ENCODE measurements at places on chromosomes 7 and 10.

GRCh38 chr10:30062582-30062981 lies 3.2 kb upstream of the JCAD start:
- DNase-seq = no peak

GRCh38 chr7:87128861-87129267 lies 23.4 kb upstream of the DMTF1 start:
- no peak for DNase-seq

DNA sequence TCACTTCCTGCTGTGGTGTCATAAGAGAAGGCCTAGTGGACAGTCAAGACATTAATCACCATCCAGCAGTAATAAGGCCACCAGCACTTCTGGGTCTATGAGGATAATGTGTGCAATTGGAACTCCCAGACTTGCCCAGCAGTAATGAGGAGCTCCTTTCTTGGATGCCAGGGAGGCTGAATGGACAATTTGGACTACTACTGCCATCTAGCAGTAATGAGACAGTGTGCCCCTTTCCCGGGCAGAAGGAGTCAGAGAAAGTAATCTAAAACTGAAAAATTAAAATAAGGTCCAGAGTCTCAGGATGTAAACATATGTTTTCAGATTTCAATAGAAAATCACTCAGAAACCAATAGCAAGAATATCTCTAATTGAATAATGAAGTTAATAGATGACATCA lies 400.4 kb downstream of the CDC14C start:
- no peak for DNase-seq

- DNase-seq = no peak
Measured at GRCh38 chr7:26538216-26538615, 246.6 kb downstream of the SNX10 start.
